ENCODE measurements at places on chromosomes 2 and 18.

DNA sequence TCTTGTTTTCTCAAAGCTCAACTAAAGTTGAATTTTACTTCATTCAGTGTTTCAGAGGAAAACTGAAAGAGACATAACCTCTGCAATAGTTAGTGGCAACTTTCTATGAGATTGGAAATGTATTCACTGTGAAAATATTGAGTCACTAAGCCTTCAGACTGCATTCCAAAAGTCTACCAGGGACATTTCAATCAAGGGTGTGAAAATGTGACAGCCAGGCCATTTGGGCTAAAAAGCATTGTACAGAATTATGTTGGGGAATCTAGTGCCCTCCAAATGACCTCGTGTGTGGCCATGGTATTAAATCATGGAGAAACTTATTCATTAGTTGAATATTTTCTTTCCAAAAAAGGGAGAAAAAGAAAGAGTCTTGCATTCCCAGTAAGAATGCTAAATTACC, 251.9 kb downstream of the GRB14 start:
- DNase-seq, result no peak

- DNase-seq, result no peak
Observed at GRCh38 chr2:167962436-167963226, 284.8 kb downstream of the STK39 start.

- DNase-seq, result no peak
Observed at GRCh38 chr2:212535996-212536816, 2.4 kb downstream of the ERBB4 start.

GRCh38 chr2:2022941-2023586, 278.7 kb upstream of the PXDN start:
- no peak for DNase-seq

- DNase-seq, result no peak
Observed at GRCh38 chr2:22273853-22274252, 1111.1 kb upstream of the KLHL29 start.

DNA sequence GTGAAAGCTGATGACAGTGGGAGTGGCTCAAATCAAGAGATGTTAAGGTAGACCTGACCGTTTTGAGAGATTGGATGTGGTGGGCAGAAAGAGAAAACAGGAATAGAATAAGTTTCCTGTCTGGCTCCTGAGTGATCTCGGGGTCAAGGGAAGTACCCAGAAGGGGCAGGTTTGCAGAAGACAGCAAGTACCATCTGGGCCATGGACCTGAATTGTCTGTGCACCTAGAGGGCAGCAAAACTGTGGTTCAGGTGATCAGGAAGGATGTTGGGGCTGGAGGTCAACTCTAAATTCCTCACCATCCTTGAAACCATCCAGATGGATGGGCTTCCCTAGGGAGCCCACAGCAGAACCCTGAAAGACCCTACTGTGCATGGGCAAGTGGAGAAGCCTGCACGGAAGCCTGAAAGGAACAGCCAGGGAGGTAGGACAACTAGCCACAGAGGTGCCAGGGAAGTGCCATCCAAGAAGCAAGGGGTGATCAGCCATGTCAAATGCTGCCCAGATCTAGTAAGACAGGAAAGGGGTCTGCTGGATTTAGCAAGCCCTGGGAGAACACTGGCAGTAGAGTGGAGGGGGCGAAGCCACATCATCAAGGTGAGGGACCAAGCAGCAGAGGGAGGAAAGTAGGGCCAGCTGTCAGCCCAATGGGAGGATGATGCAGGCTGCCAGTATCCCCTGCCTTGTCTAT, 8.0 kb downstream of the TEX261 start:
- DNase-seq, result no peak

- no peak for DNase-seq
Observed at GRCh38 chr18:37252342-37252741, 313.3 kb downstream of the CELF4 start.

DNA sequence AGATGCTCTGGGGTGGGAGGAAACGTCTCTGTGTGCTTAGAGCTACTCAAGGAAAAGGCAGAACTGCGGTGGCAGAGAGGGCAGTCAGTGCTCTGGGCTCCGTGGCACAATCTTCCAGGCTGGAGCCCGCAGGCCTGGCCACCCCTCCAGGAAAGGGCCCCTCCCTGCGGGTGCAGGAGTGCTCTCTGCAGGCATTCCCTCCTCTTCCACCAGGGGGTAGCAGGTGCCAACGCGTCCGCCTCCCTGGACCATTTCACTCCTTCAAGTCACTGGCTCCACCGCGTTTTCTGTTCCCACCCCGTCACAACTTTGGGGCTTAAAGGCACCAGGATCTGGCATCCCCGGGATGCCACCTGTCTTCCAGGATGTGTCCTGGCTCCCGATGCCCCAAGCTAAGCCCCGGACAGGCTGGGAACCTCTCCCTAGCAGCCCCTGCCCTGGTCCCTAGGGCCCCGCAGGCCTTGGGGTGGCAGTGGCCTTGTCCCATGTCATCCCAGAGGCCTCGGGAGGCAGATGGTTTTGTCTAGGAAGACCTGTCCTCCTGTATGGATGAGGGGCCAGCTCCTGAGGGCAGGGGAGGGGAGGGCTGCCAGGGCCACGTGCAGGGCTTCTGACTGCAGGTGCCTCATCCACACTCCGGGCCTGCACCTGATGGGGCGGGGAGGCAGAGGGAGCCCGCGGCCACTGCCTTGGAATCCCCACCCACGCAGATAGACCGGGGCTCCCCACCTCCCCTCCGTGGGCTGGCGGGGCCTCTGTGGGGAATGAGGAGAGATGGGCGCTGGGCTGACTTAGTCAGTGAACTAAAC, 26.4 kb downstream of the KCNIP3 start:
- no peak for DNase-seq
